ENCODE measurements at places on chromosomes 16 and 17.
A peak's percentile ranks its signal among the peaks of the same experiment; 100 is the strongest.

- no peak for DNase-seq
Observed at GRCh38 chr16:79613009-79613408, 12.5 kb upstream of the MAF start.

- no peak for DNase-seq
Observed at GRCh38 chr17:8632061-8632460, 1.5 kb upstream of the MYH10 start.

- DNase-seq, result no peak
Observed at GRCh38 chr17:39208136-39208535, 8.1 kb downstream of the RPL19 start.

GRCh38 chr17:64774888-64775540, 112.9 kb upstream of the SMURF2 start:
- DNase-seq, result no peak

GRCh38 chr16:82728901-82729300, 102.1 kb downstream of the CDH13 start:
- no peak for DNase-seq

GRCh38 chr17:36837195-36837938, 99.9 kb upstream of the LHX1 start:
- no peak for DNase-seq

DNA sequence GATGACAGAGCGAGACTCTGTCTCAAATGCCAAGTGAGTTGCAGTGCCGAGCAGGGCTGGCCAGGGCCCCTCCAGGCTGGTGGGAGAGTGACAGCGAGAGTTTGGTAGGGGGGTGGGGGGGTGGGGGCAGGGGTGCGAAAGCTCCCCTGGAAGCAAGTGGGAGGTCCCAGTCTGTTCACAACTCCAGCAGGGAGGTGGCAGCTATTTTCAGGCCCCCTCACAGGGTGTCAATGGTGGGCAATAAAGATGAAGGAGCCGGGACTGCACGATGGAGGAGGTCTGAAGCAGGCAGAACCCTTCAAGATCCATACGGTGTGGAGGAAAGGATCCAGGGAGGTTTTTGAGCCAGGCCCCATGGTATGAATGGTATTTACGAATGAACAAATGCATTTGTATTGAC, 83.7 kb downstream of the PGS1 start:
- DNase-seq, result no peak

GRCh38 chr16:64983963-64984362, 137.9 kb downstream of the CDH11 start:
- DNase-seq, result no peak

DNA sequence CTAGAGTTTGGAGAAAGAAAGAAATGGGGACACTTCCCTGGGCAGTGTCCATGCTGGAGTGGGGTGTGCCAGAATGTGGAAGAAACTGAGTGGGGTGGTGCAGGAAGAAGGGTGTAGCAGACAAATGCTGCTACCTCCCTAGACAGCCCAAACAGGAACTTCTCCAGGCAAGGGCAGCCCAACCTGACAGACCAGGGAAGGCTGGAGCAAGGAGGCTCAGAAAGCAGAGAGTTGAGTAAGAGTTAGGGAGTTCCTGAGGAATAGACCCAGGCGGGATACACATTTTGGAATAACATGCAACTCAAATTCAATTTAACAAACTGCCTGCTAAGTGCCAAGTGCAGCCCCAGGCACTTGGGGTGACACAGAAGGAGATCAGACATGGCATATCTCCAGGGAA, 1.0 kb upstream of the MYO18A start:
- DNase-seq, result no peak

GRCh38 chr16:3854750-3855541, 25.6 kb downstream of the CREBBP start:
- DNase-seq, result no peak

GRCh38 chr16:84197466-84198128, 6.6 kb downstream of the ADAD2 start:
- DNase-seq, result no peak

DNA sequence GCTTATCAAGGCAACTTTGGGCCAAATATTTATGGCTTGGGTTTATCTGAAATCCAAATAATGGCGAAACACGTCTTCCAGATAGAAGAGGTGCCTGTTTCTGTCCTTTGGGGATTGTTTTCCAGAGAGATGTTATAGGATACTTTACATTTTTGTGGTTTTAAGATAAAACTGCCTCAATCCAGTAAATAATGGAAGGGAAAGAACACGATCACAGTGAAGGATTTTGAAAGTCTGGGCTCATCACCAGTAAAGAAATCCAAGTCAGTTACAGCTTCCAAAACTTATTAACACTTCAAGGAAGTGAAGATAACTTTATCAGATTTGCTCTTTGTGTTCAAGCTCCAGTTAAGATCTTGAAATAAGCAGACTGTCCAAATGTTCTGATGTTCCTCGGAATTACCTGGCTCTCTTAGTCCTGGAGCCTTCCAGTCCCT, 30.1 kb downstream of the DNAH2 start:
- DNase-seq, result no peak

- DNase-seq, result peak; percentile 37
Observed at GRCh38 chr16:67000384-67001351, 12.3 kb downstream of the CES4A start.

DNA sequence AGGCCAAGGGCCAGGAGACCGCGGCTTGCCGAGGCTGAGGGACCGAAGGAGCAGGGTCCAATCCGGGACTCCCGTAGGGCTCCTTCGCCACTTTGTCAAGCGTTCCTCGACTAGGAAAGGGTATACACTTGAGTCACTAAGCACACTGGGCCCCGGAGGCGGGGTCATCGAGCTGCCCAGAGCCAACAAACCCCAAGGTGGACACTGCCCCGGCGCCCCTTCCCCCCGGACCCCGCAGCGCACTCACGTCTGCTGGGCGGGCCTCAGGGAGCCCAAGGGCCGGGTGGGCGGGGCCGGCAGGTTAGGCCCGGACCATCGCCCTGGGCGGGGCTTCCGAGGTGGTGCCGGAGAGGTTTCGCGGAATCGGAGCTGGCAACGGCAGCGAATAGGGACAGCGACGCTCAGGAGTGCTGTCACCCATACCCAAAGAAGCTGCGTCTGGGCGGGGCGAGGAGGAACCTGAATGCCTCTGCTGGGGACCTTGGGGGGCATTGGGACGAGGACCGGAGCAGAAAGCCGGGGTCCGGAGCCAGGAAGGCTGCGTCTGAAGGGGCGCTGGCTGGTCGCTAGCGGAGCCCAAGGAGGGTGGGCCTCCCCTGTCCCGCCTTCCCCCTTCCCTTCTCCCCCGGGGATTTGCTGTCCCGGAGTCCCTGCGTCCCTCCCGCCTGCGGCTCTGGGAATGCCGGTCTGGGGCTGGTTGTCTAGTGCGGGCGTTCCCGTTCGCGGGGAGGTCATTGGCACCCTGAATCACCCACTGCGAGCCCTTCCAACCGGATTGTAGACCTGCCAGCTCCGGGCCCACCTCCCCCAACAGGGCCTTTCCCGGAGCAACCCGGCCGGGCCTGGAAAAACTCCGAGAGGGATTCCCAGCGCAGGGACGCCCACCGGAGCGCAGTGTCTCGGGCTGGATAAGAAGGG, 118.2 kb upstream of the SMURF2 start:
- no peak for DNase-seq

GRCh38 chr16:49336581-49336980, 37.0 kb upstream of the C16orf78 start:
- DNase-seq, result no peak

- DNase-seq, result no peak
Observed at GRCh38 chr17:82655038-82655479, 6.8 kb upstream of the WDR45B start.

GRCh38 chr17:49616601-49617131, 41.0 kb downstream of the NXPH3 start:
- DNase-seq, result no peak

- peak; percentile 82 for DNase-seq
Observed at GRCh38 chr17:74442670-74443515, 11.0 kb downstream of the GPRC5C start.

GRCh38 chr16:86914876-86915717, 336.7 kb downstream of the FOXL1 start:
- no peak for DNase-seq

- no peak for DNase-seq
Observed at GRCh38 chr17:35808240-35808961, 883 bp upstream of the TAF15 start.

DNA sequence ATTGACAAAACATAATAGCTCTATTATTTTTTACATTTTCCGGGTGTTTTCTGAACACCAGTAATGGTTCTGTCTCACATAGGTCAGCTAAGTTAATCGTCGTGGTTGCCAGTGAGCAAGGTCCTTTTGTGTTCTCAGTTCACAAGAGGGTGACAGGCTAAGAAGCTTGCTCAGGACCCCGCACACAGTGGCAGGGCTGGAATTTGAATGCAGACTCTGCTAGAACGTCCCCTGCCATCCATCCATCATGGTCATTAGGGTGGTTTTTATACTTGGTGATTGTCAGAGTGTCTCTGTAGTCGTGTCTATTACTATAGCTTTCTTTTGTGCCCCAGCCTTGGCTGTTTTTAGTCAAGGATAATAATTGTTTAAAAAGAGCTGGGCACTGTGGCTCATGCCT, 176.2 kb downstream of the SNX29 start:
- DNase-seq, result no peak

- no peak for DNase-seq
Observed at GRCh38 chr17:74083321-74083720, 120.2 kb upstream of the RPL38 start.

DNA sequence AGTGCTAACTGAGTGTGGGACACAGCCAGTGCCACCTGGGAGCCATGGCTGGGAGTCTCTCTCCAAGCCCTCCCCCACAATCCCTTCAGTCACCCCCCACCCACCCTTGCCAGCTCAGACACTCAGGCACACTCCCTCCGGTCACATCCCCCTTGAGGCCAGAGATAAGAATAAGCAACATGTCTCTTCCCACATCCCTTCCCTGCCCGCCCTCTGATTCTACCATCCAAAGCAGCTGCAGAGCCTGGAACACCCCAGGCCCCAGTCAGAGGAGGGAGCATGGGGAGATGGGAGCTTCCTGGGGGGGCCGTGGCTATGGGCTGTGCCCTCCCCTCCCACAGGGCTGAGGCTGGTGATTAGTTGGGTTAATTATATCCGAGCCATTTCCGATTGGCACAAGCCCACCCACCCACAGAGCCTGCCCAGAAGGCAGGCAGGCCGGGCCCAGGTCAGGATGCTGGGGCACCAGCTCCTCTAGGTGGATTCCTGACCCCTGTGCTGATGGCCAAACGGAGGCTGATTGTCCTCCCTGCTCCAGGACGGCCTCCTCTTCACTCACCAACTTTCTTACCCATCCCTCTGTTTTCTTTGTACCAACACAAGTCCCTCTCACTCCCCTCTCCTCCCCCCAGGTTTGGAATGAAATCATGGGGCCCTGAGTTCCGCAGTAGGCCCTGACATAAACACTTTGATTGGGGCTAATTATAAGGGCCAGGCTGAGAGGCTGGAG, 28.6 kb upstream of the MEIOC start:
- no peak for DNase-seq

DNA sequence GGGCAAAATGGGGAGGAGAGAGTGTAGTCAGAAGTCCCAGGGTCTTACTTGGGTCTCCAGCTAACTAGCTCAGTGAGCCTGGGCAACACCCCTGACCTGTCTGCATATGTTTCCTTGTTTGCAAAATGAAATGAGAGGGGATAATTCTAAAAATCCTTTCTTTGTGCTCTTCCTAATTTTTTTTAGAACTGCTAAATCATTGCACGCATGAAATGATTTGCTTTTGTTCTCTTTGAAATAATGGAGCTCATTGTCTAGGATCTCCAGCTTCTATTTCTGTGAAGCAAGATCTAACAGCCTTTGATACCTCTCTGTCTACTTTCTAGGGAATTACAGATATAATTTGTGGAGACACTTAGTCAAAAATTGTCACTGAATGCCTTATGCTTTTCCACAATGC, 181.3 kb downstream of the CDH13 start:
- no peak for DNase-seq

DNA sequence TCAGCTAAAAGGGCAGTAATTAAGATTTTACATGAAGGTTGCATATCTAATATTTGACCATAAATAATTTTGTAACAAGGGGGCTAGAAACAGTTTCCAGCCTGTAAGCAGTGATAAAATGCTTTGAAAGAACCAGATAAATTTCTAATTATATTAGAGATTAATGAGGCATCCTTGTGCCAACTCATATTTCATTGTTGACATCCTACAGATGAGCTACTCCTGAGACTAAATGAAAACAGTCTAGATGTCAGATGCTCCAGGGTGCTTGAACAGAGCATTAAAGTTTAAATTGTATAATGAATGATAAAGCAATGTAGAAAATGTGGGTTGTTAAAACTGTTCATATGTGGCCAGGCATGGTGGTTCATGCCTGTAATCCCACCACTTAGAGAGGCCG, 23.3 kb downstream of the IQCK start:
- no peak for DNase-seq

- no peak for DNase-seq
Observed at GRCh38 chr17:71548540-71549190, 572.2 kb upstream of the SOX9 start.

DNA sequence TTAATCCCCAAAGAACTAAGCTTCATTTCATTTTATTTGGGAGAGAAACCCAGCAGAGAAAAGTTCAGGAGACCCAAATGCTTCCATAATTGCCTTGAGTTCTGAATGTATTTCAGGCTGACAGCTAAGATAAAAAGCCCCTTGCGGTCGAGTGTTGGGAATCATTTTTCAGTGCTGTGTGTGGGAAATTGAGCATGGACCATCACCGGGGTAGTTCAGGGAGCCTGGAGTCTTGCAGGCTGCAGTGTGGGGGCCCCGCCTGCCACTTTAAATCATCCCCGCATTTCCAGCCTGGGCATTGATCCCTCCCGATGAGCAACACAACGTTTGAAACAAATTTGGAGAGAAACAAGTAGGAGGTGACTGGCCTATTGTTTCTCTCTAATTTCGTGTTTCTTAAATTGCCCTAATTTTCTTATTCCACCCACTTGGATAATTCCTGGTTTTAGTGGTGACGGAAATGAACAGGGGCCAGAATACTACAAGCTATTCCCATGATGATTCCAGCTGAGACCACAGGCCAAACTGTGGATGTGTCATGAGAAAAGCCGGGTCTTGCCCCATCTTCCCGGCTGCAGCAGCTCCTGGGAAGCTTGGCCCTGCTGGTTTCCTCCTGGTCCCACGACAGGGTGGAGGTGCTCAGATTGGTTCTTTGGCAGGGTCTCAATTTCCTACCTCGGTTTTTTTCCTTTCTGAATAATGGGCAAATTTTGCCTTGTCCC, 75.1 kb downstream of the FOXL1 start:
- no peak for DNase-seq

DNA sequence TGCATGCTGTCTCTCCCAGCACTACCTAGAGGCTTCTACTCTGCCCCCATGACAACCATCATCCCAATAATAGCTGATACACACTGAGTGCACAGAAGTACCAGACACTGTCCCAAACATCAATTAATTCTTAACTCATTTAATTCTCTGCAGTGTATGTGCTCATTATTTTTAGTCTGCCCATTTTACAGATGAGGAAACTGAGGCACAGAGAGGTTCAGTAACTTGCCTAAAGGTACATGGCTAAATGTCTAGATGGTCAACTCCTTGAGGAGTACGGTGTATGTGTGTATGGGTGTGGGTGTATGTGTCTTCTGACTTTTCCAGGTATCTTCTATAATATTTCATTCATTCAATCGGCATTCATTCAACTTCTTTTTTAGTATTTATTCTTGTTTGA, 407.9 kb downstream of the SOX9 start:
- DNase-seq, result no peak

- no peak for DNase-seq
Observed at GRCh38 chr16:28149011-28149888, 62.5 kb downstream of the XPO6 start.

- no peak for DNase-seq
Observed at GRCh38 chr16:66479661-66480264, 52.7 kb downstream of the BEAN1 start.
